ENCODE measurements at places on chromosomes 6 and 20.

DNA sequence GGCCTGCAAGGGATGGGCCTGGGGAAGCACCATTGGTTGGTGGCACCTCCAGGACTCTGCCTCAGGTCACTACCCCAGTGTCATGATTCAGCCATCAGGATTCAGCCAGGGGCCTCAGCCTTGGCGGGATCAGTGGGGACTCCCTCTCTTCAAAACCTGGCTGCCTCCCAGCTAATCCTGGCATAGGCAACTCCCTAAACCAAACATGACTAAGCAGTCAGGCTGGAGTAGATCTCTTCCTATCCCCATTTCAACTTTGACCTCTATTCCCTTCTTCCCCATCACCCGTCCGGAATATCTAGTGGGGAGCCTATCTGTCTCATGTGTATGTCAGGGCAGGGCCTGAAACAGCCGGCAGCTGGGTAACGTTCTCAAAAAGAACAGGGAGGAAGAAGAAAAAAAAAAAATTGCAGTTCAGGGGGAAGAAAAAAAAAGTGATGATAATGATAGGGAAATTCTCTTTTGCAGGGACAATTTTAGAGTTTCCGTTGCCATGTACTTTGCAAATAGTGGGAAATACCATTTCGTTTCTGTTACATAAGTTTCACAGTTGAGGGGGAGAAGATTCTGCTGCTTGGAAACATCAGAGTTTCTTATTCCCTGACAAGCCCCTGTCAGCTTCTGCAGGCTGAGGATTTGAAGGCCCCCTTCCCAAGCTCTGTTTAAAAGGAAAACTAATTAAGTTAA, 4.1 kb upstream of the PREX1 start:
- no peak for DNase-seq

DNA sequence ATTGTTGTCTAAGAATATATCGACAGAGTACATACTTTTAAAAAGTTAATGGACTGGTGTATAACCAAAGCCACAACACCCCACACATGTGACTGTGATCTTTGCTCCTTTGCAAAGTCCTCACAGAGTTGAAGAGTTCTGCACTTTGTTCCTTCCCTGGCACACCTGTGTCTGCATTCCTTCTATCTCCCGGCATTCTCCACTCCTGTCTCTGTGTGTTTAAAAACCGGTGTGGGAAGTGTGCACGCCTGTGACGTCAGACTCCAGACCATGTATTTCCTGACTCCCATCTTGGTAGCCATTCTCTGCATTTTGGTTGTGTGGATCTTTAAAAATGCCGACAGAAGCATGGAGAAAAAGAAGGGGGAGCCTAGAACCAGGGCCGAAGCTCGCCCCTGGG, at the start of gene IYD:
Gene IYD, plus strand, starts transcription at position 251 of the 400 bp plus-strand sequence. Its CDS starts 20 bp downstream, at position 271.
- no peak for DNase-seq

DNA sequence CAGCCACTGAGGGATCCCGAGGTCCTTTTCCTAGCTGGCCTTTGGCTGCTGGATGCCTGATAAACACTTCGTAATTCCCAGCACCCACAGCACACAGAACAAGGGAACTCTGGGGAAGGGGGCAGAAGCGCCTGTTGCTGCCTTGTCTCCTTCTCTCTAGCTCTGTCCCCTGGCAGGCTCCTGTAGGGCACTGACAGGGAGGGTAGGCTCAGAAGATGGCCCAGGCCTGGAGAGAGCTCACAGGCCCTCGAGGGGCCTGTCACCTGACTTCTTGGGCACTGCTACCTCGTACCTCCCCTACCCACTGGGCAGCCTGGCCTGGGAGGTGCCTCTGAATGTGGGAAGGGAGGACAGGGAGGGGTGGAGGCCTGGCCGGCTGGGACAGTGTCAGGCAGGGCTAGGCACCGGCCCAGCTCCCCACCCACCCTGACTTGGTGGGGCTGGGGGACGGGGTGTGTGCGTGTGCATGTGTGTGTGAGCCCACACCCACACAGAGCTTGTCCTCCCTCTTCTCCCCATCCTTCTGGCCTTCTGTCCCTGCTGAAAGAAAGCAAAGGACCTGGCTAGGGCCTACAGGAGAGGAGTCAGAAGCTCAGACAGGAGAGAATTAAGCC, 18.1 kb downstream of the C6orf132 start:
- no peak for DNase-seq

GRCh38 chr20:37823296-37823980, 79.5 kb upstream of the VSTM2L start:
- no peak for DNase-seq

GRCh38 chr6:84329077-84329476, 101.6 kb upstream of the CEP162 start:
- DNase-seq: no peak
